ENCODE measurements at places on chromosomes 5 and 9. TPM values are rescaled to one million over a fixed set of nuclear protein-coding genes. Genes with fewer than 3 reads are reported as not detected.
A peak's percentile ranks its signal among the peaks of the same experiment; 100 is the strongest.

DNA sequence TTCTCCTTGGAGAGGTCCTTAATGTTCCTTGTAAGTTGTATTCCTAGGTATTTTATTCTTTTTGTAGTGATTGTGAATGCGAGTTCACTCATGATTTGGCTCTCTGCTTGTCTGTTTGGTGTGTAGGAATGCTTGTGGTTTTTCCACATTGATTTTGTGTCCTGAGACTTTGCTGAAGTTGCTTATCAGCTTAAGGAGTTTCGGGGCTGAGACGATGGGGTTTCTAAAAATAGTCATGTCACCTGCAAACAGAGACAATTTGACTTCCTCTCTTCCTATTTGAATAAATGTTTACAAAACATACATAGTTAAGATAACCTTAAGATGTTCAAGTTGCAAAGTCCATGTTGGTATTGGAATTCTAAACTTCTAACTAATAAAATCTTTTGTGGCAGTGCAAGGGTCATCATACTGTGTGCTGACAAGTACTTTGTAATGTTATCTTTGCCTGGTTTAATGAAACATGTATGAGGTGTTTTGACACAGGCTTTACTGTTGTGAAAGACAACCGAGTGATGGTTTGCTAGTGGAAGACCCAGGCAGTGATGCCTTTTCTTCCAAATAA lies 286.2 kb downstream of the MRPS30 start:
- no peak for DNase-seq

DNA sequence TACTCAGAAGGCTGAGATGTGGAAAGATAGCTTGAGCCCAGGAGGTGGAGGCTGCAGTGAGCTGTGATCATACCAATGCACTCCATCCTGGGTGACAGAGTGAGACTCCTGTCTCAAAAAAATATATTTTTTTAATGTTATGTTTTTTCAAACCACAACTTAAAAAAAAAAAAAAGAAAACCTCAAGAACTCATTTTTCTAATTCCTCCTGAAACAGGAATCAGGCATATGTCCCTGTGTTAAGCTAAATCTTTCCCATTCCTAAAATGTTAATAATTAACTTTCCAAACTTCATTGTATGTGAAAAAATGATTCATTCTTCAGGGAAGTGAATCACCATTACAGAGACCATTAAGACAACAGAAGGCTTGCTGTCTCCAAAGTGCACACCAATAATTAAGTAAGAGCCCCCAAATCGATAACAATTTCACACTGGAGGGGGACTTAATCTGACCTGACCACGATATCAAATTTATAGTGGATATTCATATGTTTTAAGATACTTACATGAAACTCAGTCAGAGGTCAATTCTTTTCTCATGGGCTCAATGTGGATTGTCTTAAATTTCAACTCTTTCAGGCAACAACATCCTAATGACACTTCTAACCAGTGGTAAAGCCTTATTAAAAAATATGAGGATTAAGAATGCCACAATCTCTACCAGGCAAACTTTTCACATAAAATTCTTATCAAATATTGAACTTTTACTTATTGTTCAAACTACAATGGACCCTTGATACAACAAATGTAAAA lies 5.2 kb downstream of the CEMIP2 start:
- no peak for DNase-seq

DNA sequence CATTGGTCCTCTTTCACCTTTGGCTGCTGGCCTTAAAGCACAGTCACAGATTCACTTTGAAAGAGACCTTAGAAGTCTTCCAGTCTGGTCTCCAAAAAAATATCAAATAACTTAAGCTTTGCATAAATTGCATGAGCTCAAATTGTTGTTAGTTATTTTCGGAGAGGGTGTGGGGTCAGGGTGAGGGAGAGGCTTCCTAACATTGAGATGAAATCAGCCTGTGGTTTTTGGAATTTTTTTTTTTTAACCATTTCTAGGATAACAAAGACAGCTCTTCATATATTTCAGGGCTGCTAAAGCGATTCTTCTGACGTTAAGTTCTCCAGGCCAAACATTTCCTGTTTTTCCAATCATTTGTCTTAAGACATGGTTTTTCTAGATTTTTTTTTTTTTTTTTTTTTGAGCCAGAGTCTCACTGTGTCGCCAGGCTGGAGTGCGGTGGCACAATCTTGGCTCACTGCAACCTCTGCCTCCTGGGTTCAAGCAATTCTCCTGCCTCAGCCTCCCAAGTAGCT lies 4.5 kb downstream of the OCLN start:
- DNase-seq = no peak

DNA sequence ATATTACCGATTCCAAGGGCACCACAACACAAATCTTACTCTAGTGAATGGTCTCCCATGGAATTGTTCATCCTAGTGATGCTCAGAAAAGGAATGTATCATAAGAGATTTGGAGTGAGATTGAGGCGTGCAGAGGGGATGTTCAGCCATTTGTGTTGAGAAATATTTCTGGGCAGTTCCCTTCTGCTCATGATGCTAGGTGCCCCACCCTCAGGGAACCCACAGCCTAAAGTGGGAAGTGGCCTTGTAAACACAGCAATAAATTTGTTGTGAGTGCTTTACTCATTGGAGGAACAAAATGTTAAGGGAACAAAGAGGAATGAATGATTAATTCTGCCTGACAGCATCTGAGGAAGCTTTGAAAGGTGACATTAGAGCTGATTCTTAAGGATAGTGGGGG lies 129.9 kb downstream of the TLE4 start:
- DNase-seq = no peak

- DNase-seq = no peak
These were observed 478.3 kb upstream of the ADAMTS16 start for GRCh38 chr5:4661836-4662235.

DNA sequence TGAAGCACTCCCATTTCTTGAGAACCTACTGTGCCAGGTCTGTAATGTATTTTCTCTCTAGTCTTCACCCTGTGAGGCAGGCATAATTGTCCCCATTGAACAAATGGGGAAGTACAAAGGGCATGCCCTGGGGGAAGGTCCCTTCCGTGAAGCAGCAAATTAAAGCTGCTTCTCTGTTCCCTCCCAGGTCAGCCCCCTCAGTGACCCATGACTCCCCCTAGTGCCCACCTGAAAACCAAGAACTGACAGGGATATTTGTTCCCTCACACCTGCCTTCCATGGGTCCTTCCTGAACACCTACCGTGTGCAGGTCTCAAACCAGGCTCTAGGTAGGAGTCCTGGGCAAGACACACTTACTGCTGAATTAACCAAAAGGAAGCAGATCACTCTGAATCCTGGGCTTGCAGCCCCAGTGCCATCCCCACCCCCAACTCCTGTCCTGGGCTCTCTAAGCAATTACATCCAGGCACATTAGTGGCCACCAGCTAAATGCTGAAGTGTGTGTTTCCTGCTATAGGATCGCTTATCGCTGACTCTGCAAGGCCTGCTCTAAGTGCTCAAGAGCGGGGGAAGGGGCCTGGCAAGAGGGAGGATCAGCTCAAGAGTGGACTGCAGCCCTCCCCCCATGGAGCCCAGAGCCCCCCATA lies 254.8 kb downstream of the CDK5RAP2 start:
- no peak for DNase-seq

DNA sequence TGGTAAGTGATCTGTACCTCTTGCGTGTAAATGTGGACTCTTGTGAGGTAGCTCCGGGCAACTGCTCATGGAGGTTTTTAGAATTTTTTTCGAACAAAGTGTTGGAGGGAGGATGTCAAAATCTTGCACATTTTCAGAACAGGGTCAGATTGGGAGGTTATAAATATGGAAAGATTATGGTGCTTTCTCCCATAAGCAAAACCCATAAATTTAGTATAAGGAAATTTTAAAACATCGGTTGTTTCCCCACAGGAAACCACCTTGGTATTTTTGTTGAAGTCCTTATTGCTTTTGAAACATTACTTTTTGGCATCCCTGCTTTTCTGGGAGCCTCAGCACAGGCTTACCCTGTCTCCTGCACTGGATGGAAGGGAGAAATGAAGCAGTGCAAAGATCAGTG lies 33.9 kb downstream of the PTTG1 start:
- no peak for DNase-seq

The NFIL3 gene
- total RNA-seq = 24.6 TPM

- DNase-seq = no peak
These were observed 51.4 kb downstream of the RNF130 start for GRCh38 chr5:180020176-180020575.

DNA sequence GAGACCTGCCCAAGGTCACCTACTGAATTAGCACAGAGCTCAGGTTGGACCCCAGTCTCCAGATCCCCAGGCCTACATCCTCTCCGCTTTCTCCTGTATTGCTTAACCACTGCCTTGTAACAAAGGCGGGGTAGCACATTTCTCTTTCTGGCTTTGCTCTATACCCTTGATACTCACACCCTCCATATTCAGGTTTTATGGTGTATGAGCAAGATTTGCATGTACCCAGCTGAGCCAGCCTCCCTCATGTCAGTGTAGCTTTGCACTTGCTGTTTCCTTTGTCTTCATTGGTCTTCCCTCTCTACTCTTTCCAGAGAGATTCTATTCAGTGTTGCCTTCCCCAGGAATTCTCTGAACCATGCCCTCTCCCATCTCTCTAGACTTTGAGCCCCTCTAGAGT lies 19.6 kb upstream of the ZCCHC7 start:
- no peak for DNase-seq

The MYMK gene
- not detected for total RNA-seq

DNA sequence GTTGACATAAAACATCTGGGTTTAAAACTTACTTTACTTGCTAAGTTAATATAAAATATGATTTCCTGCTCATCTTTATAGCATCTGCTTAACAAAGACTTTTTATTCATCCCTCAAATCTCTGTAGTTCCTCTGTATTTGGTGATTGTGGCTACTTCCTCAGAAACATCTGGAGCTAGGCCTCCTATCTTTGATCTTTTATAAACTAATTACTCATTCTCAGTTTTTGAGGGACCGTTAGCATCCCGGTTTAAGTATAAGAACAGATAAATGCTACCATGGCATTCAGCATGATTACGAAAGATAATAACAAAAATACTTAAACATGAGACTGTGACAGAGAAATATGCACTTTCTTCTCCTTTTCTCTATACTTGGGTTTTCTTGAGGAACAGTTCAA lies 85.3 kb downstream of the SLC38A9 start:
- DNase-seq = no peak

- no peak for DNase-seq
These were observed 155.3 kb downstream of the ISOC1 start for GRCh38 chr5:129249886-129250285.

The NR6A1 gene
- total RNA-seq = 2.9 TPM

DNA sequence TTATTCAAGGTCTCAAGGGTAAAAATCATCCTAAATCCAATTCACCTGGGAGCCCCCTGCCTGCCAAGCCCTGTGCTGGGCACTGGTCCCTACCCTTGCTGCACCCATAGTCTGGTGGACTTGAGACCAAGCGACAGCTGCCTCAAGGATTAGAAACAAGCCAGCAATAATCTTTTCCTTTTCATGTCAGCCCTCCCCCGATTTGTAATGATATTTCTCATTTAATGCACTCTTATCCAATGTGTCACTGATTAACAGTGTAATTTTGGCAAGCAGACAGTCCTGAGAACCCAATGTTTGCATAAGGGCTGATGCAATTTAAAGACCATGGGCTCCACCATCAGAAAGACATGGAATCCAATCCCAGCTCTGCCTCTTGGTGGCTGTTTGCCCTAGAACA lies 108.9 kb downstream of the ACTL7B start:
- no peak for DNase-seq

The HRH2 gene
- 4.0 TPM for total RNA-seq

- no peak for DNase-seq
These were observed 1.5 kb downstream of the CDH6 start for GRCh38 chr5:31194892-31195555.

DNA sequence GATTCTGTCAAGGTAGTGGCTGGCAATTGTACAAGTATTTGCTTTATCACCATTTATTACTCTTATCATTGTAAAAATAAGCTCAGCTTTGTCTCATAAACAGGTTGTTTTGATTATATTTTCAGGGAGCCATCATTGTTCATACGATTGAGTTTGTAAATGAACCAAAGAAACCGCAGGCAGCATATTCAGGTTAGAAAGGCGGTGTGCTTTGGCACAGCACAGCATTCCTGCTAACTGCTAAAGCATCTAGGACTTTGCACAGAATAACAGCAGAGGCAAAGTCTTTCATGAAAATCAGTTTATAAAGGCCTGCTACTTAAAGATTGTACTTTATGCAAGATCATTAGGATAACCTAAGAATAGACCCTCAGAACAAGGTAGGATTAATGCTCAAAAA lies 281.5 kb upstream of the SLC24A2 start:
- DNase-seq = no peak

The TYRP1 gene
- total RNA-seq = 4.0 TPM

The SLC6A3 gene
- 0.18 TPM for total RNA-seq

The MYO10 gene
- total RNA-seq = 21.7 TPM

The TAF11L5 gene
- not detected for total RNA-seq

GRCh38 chr5:93164690-93165089 lies 416.3 kb downstream of the NR2F1-AS1 start:
- no peak for DNase-seq

- no peak for DNase-seq
These were observed 132.3 kb downstream of the ADAMTSL1 start for GRCh38 chr9:18606281-18606680.

- peak; percentile 71 for DNase-seq
These were observed 16.8 kb downstream of the OTULIN start for GRCh38 chr5:14681236-14681752.

DNA sequence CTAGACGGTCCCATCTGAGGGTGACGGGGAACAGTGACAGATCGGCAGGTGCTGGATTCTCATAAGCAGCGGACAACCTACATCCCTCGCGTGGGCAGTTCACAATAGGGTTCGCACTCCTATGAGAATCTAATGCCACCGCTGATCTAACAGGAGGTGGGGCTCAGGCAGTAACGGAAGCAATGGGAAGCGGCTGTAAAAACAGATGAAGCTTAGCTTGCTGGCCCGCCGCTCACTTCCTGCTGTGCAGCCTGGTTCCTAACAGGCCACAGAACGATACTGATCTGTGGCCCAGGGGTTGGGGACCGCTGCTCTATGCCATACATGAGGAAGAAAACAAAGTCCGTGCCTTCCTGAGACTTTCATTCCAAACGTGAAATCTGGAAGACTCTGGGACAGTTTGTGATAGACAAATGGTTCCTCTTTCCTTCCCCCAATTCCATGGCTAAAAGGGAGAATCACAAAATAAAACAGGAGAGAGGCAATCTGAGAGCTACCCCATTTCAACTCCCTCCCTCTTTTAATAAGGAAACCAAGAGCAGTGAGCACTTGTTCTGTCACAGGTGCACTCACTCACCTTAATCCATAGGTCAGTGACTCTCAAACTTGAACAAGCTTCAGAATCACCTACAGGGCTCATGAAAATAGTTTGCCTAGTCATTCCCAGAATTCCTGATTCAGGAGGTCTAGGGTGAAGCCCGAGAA lies 12.1 kb downstream of the PDCL start:
- peak; percentile 30 for DNase-seq

DNA sequence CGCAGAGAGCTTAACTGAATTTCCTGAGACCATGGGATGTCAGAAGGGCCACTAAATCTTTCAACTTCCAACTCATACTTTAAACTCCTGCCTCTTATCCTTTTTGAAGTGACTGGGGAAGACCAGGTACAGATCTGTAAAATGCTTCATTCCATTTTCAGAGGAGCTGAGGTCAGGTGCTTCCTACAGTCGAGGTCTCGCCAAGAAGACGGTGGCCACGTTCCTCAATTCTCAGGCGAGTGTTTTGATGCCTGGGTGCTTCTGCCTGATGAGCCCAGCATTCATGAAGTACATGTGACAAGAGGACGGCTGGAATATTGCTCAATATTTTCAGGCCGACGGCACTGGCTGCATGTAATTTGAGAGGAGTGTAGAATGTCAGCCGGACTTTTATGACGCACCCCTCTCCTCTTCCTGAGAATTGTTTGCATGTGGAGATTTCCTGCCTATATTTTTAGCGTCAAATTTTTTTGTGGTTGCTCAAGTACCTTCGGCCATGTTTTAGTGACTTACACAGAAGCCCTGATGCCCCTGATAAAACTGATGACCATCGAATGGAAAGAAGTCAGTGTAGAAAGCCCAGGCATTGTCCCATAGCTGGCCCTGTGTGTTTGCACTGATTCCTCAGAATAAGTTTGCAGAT lies 38.8 kb upstream of the GLRX start:
- DNase-seq = no peak

All from cerebellum (tissue), 4 donors.